ENCODE measurements at places on chromosomes 16 and 17.

DNA sequence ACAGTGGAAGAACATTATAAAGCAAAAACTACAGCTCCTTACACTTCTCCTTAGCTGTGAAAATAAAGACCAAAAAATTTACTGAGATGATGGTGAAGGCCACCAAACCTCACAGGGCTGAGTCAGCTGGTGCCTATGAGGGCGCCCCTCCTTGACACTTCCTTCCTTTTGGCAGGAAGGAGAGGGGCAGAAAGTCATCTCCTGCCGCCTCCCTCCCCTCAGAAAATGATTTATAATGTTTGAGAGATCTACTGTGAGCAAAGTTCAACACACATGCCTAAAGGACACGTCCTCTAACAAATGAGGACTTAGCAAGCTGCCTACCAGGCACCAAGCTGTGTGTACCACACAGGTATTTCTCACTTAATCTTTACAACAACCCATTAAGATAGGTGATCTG is 245.7 kb downstream of the PRKCA start:
- DNase-seq: peak; percentile 45

DNA sequence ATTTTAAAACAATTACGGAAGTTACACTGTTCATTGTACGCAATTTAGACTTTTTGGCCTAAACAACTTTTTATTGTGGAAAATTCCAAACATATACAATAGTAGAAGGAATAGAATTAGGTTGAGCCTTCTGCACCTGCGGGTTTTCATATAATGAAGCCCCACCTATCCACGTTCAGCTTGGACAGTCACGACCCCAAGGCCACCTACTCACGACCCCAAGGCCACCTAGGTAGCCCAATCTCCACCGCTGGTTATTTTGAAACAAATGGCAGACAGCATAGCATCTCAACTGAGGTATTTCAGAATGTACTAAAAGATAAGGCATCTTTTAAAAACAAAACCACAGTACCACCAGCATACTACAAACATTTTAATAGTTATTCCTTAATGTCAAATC is 631 bp downstream of the NLRC5 start:
- no peak for DNase-seq

DNA sequence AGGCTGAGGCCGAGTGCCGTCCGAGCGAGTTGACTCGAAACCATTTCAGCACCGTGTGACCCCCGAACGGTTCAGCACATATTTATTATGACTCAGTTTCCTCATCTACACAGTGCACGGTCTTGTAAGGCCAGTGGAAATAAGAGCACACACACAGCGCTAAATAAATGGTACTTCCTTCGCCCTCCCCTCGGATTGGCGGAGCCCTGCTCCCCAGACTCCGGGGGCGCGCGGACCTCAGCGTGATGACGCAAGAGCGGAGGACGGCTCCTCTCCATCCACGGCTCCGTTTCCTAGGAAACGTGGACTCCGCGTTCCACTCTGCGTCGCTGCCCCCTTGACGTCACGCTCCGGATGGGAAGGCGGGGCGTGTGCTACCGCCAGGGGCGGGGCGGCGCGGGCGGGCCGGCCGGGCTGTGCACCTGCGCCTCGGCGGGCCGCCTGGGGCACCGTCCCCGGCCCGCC is at the start of gene PARD6A:
TSS of gene PARD6A (plus strand) at position 397 of the 465 bp plus-strand sequence. CDS start 79 bp downstream, outside the sequence.
- DNase-seq: peak; percentile 94

DNA sequence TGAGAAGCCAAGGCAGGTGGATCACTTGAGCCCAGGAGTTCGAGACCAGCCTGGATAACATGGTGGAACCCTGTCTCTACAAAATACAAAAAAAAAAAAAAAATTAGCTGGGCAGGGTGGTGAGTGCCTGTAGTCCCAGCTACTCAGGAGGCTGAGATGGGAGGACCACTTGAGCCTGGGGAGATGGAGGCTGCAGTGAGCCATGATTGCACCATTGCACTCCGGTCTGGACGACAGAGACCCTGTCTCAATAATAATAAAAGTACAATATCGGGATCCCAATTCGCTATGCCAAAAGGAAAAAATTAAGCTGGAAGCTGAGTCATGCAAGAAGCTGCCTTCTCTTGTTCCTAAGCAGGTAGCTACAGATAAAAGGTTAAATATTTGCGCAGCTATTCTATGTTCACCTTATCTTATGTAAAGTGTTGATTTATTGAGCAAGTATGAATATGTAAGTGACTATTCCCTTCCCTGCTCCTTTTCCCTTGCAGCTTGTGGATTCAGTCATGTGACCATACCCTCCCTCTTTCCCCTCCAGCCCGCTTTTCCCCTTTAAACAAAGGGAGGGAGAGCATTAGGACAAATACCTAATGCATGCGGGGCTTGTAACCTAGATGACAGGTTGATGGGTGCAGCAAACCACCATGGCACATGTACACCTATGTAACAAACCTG is 112.0 kb downstream of the LITAF start:
- no peak for DNase-seq

DNA sequence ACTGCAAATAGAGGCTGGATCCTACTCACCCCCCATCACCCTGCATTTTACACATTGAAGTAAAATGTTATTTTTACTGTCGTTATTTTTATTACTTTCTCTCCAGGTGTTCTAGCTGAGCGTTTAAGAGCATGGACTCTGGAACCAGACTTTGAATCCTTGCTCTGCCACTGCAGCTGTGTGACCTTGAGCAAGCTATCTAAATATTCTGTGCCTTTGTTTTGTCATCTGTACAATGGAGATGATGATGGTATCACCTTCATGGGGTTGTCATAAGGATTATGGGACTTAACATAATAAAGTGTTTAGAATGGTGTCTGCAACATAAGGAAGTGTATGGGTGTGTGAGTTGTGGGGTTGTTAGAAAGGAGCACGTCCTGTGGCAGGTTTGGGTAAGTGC is 17.8 kb downstream of the MSI2 start:
- DNase-seq: no peak

GRCh38 chr17:47983492-47984223 is 12.7 kb downstream of the CDK5RAP3 start:
- DNase-seq: no peak

GRCh38 chr17:34673516-34673915 is 94.1 kb downstream of the TMEM132E start:
- no peak for DNase-seq

DNA sequence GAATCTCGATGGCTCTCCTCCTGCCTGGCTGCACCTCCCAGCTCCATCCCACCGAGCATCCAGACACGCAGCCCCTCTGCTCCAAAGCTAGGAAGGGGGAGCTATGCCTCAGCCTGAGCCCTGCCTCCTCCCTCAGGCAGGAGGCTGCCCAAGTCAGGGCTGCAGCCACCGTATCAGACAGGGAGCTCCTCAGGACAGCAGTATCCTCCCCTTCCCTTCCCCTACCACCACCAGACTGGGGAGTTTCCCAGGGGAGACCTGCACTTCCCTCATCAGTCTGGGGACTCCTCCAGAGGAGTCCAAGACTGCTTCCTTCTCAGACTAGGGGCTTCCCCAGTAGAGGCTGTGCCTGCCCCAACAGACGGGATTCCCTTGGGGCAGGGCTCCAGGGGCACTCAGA is 17.5 kb downstream of the TMEM132E start:
- DNase-seq: no peak

GRCh38 chr17:46013502-46014165 is 14.6 kb downstream of the STH start:
- DNase-seq: no peak

- DNase-seq: no peak
Measured at GRCh38 chr16:50709061-50709684, 15.8 kb downstream of the NOD2 start.

DNA sequence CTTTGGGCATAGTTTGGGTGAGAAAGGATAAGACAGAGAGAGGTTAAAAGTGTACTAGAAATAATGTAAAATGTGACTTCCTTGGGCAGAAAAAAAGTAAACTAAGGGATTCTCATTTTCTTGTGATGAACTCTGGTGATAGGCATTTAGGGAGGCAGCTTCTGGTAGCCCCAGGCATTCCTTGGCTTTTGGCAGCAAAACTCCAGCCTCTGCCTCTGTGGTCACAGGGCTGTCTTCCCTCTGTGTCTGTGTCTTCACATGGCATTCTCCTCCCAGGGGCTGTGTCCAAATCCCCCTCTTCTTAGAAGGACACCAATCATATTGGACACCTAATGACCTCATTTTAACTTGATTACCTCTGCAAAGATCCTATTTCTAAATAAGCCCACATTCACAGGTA is 54.7 kb downstream of the HS3ST3B1 start:
- no peak for DNase-seq

- no peak for DNase-seq
Measured at GRCh38 chr17:61018938-61019337, 341.3 kb downstream of the BCAS3 start.

GRCh38 chr16:66858740-66859396 is 14.7 kb downstream of the CA7 start:
- no peak for DNase-seq

DNA sequence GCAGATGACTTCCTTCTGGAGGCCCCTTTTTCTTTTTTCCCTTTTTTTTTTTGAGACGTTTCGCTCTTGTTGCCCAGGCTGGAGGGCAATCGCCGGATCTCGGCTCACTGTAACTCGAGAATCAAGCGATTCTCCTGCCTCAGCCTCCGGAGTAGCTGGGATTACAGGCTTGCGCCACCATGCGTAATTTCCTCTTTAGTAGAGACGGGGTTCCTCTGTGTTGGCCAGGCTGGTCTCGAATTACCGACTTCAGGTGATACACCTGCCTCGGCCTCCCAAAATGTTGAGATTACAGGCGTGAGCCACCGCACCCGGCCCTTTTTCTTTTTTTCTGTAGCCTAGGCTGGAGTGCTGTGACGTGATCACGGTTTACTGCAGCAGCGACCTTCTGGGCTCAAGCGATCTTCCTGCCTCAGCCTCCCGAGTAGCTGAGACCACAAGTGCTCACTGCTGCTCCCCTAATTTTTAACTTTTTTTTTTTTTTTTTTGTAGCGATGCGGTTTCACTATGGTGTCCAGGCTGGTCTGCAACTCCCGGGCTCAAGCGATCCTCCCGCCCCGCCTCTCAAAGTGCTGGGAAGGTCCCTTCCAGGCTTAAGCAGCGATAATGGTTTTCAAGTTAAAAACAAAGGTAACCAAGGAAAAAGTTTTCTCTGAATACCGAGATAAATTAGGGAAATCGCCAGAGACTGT is 956 bp upstream of the IST1 start:
- DNase-seq: peak; percentile 4

GRCh38 chr16:54193665-54194333 is 92.8 kb downstream of the IRX3 start:
- DNase-seq: peak; percentile 25

- DNase-seq: no peak
Measured at GRCh38 chr16:81994485-81994884, 16.8 kb downstream of the SDR42E1 start.

Data from stimulated activated CD8-positive, alpha-beta memory T cell treated with anti-CD3 and anti-CD28 coated beads, Interleukin-15, amount 100 ng/mL, for 48 hours (primary cell).